ENCODE measurements at places on chromosomes 1 and 21.
A peak's percentile ranks its signal among the peaks of the same experiment; 100 is the strongest.

DNA sequence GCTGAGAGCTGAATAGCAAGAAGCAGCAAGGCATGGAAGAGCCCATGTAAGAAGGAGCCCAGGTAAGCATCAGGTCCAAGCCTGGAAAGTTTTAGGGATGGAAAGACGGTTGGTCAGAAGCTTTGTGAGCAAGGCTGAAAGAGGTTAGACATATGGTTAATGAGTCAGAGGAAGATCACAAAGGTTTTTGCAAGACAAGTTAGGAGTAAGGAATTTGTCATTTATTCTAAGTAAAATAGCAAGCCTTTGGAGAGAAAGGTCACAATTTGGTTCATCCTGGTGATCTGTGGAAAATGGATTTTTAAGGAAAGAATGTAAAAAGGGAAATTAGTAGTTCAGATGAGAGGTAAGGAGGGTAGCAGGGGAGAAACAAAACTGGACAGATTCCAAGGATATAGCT, 106.7 kb downstream of the DPYD start:
- no peak for DNase-seq

- DNase-seq: no peak
Observed at GRCh38 chr1:19133360-19133759, 76.7 kb downstream of the UBR4 start.

DNA sequence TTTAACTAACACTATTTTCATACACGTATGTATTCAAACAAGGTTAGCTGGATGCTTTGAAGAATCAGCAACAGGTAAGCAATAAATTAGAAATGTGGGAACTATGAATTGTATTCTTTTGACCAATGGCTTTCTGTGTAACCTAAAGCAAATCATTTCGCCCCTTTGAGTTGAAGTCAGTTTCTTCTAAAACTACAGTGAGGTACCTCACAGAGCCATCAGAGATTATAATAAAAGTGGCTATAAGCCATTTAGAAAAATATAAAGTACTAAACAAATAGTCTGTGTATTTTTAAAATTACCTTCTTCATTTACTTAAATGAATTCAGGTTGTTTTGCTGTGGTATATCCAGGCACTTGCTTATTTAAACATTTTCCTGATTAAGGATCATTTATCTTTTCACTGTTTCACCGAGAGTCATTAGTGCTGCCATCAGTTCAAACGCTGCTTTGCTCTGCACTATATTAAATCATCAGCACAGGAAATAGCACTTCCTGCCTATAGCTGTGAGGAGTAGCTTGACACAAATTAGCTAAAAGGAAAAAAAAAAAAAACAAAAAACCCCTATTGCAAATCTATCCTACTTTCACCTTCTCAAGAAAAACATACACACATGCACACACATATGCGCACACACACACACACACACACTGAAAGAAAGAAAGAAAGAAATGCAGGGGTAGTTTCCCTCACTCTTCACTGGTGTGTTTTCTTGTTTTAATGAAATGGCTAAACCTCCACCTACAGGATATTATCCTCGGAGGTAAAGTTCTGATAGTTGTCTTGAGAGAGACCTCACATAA, 39.8 kb upstream of the C1orf105 start:
- no peak for DNase-seq

DNA sequence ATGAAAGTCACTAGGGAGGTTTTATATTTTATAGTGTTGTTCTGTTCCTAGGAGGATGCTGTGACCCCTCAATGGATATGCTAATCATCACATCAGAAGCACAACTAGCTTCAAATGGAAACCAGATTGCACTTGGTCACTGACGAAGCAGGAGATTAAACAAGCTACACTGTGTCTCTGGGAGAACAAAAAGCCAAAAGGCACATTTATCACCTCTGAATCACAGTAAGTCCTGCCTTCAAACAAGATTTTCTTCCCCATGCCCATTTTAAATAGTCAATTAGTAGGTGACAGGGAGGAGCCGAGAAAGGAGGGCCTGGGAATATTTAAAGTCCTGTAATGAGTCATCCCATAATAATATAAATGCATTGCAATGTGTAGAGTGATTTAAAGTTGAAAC, 38.1 kb downstream of the RGS2 start:
- peak; percentile 55 for DNase-seq

DNA sequence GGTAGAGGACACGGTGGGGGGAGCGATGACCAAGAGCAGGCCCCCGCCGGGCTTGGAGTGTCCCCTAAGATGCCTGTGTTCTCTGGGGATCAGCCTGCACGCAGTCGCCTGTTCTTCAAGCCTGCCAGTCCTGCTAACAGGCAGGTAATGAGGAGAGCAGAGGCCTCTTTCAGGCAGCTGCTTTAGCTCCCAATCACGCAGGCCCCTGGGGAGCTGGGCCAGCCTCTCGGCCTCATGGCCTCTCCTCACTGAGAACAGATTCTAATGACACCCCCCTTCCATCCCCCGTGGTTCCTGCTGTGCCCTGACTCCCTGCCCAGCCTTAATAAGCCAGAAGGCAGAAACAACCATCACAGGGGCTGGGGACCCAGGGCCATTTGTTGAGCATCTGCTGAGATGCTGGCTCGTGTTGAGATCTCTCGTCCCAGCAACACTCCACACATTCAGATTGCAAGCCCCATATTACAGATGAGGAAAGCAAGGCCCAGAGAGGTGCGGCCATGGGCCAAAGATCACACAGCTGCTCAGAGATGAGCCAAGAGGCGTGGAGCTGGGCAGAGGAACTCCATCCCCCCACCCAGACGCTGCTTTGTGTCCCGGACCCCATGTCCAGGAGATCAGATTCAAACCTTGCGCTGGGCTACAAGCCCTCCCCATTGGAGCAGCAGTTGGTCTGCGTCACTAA, 71.6 kb upstream of the CASZ1 start:
- DNase-seq: no peak

DNA sequence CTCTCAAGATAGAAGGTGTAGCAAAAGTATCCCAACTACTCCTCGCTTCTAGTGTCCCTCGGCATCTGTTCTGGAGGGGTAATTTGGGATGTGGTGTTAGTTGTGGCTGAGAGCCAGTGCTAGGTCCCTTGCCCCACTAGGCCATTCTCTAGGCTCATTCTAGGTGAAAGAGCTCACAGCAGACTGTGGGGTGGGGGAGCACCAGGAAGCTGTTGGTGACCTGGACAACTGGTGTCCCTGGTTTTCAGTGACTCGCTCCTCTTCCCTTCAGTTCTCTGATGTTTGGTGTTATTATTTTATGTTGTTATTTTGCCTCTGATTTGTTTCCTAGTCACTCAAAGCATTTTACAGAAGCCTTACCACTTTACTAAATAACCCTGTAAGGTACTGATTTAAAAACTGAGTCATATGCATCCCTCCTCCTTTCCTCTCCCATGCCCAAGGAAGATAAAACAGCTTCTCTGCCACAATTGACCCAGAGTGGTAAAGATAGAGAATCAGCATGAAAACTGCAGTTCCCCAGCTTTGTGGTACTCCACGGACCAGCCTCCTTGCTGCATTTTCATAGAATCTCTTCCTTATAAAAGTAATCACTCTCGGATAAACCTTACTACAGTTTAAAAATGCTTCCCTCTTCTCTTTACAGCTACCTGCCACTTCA, 14.1 kb downstream of the DYRK3 start:
- DNase-seq: no peak

DNA sequence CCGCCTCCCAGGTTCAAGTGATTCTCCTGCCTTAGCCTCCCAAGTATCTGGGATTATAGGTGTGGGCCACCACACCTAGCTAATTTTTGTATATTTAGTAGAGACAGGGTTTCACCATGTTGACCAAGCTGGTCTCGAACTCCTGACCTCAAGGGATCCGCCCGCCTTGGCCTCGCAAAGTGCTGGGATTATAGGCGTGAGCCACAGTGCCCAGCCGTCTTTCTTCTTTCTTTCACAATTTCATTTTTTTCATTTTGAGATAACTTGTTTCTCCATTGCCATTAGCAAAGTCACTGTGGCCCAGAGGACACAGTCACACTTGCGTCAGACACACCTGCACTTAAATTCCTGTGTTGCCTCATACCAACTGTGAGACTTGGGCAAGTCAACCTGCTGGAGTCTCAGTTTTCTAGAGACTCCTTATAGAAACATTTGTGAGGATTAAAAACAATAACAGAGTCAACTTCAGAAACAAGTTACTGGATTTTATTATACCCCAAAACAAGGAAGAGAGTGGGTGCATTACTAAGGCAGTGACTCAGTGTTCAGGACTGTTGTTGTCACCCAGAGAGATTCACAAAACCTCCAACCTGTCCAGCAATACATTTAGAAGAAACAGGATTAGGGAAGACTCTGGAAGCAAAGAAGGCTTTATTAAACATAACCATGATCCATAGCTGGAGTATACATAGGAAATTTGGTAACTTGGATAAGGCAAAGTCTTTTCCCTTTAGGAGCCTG, 2.6 kb downstream of the TEDDM1 start:
- no peak for DNase-seq

DNA sequence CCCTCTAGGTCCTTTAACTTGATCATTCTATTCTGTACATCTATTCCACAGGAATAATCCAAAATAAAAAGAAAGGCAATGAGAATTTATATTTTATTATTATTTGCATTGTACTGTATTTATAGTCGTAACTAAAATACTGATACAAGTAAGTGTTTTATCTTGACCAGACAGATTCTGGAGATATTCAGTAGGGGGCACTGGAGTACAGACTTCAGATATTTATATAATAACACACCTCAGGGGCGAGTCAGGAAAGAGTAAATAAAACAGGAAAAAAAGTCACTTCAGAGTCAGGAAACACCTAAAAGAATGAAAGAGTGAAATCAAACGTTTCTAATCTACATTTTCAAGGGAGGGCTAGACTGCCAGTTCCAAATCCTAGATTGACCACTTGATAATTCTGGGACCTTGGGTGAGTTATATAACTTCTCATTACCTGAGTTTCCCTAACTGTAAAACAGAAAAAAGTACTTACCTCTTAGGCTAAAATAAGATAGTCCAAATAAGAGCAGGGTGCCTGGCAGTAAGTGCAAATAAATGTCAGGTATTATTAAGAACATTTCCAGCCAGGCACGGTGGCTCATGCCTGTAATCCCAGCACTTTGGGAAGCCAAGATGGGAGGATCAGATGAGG, 31.1 kb upstream of the MTF1 start:
- DNase-seq: no peak

DNA sequence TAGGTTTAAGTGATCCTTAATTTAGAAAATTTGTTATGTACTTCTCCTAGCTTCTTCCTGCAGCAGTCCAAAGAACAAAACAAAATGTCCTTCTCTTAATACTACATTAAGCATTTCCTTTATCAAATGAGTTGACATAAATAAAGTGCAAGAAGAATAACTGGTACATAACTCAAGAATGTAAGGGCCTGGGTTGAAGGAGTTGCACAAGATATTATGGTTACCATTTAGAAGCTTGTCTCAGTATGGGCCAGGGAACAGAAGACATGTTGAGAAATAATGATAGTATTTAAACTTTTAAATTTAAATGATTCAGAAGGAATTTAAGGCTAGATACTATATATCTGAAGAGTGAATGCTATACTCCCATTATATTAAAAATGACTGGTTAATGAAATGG, 23.5 kb downstream of the SUCO start:
- no peak for DNase-seq

GRCh38 chr1:221937155-221937953, 195.5 kb upstream of the DUSP10 start:
- DNase-seq: no peak

DNA sequence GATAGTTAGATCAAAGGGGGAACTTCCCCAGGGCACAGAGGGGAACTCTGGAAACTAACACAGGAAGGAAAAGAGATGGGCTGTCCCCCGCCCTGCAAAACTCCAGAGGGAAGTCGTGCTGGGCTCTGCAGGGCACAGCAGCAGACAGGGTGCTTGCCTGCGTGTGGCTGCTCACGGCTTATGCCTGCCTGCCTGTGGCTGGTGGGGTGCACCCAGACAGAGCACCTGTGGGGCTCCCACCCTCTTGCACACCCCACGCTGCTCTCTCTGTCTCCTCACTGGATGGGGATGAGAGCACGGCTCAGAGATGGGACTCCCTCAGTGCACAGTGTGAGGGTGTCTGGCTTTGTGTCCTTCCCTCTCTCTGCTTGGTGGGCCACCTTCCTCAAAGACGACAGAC, 13.5 kb upstream of the ETV3L start:
- DNase-seq: no peak

DNA sequence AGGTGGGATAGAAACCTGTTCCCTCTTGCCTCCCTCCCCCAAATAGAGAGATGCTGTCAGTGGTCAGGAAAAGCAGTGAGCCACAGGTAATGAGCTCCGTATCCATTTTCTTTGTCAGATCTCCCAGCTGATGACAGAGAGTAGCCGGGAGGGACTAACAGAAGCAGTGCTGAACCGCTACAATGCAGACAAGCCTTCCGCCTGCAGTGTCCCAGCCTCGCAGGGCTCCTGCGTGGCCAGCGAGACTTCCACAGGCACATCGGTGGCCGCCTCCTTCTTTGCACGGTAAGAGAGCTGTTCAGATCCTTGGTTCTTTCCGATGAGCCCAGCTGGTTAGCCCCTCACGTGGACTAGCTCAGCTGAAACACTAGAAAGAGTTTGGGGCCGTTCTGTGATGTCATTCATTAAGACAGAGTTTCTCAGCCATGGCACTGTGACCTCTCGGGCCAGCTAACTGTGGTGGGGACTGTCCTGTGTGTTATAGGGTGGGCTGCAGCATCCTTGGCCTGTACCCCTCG, 264.7 kb downstream of the KIF26B start:
- DNase-seq: no peak

DNA sequence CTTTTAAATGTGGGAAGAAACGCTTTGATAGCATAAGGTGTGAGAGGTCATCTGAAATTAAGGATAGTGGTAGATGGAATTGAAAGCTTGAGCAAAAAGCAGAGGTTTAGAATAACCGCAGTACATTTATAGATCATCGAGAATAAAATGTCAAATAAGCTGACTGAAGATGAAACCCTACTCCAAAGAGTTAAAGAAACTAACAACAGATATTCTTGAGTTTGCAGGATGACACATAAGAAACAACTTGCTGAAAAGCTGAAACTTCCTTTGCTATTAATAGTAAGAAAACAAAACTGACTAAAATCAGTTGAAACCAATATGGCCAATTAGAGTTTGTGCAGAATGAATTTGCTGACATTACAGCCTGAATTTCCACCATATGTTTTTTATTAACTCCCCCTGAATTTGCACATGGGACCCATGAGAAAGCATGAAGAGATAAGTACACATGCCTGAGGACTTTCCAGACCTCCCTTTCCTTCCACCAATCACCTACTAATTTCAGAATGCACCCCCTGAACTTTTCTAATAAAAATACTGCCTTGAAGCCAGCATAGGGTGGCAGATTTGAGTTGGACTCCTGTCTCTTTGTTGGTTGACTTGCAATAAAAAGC, 1.7 kb upstream of the C1orf185 start:
- no peak for DNase-seq

DNA sequence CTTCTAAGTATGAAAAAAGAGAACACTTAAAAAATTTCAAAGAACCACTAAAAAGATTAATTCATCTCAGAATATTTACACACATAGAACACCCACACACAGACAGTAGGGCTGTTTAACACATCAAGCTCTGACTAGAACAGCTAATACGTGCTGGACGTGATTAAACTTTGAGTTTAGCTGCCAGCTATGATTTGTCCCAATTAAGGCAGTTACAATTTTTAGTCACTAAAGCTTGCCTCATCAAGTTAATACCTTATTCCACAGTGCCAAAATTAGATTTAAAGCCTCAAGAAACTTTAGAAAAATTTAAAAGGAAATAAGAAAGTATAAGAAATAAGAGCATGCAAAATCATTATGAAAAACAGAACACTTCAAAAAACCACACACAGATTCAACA, 18.9 kb downstream of the SLC16A1 start:
- no peak for DNase-seq

- no peak for DNase-seq
Observed at GRCh38 chr1:26822737-26823395, 3.6 kb upstream of the ZDHHC18 start.

GRCh38 chr1:208052135-208052534, 141.2 kb upstream of the CD34 start:
- DNase-seq: no peak

GRCh38 chr21:34965200-34966174, 83.6 kb downstream of the RUNX1 start:
- no peak for DNase-seq

All from fibroblast of skin of left quadriceps (primary cell).